ENCODE measurements at places on chromosomes 3 and 15. TPM values are rescaled to one million over a fixed set of nuclear protein-coding genes. Genes with fewer than 3 reads are reported as not detected.

DNA sequence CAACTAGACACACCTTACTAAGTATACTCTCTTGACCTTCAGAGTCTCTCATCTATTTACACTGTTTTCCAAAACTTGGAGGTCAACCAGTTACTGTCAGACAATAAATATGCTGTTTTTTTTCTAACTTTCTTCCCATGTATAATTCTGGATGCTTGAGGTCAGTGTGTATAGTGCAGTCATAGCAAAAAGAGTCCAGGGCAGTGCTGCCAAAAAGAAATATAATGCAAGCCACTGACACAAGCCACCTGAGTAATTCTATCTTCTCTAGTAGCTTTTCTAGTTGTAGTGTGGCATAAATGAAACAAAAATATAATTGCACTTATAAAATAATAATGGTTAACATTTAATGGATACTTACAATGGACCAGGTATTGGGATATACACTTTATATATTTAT, 21.6 kb downstream of the GADL1 start:
- no peak for DNase-seq

DNA sequence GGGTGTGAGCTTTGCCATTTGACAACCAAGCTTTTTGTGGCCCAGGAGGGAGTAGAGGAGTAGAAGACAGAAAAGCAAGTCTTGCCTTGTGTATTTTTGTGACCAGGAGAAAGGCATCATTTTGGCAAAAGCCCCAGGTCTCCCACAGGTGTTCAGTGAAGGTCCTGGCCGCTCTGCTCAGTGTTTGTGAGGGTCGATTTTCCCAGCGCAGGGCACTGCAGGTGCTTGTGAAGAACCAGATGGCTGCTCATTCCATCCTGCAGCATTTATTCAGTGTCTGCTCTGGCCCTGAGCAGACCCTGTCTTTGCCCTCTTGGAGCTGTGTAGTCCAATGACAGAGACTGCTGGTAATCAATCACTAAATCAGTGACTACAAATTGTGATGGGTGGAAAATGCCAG, 19.5 kb downstream of the TRAK1 start:
- no peak for DNase-seq

GRCh38 chr15:90105521-90105920, 3.3 kb upstream of the IDH2 start:
- DNase-seq, result no peak

GRCh38 chr15:83475551-83475950, 28.4 kb downstream of the SH3GL3 start:
- DNase-seq, result no peak

GRCh38 chr3:20060974-20061685, 20.9 kb downstream of the KAT2B start:
- DNase-seq, result no peak

GRCh38 chr3:105834768-105835167, 34.0 kb downstream of the CBLB start:
- DNase-seq, result no peak

Gene ABI3BP
- 9.3 TPM for total RNA-seq

Measured in body of pancreas (tissue), 4 donors.